ENCODE measurements at places on chromosomes 6 and 20.

DNA sequence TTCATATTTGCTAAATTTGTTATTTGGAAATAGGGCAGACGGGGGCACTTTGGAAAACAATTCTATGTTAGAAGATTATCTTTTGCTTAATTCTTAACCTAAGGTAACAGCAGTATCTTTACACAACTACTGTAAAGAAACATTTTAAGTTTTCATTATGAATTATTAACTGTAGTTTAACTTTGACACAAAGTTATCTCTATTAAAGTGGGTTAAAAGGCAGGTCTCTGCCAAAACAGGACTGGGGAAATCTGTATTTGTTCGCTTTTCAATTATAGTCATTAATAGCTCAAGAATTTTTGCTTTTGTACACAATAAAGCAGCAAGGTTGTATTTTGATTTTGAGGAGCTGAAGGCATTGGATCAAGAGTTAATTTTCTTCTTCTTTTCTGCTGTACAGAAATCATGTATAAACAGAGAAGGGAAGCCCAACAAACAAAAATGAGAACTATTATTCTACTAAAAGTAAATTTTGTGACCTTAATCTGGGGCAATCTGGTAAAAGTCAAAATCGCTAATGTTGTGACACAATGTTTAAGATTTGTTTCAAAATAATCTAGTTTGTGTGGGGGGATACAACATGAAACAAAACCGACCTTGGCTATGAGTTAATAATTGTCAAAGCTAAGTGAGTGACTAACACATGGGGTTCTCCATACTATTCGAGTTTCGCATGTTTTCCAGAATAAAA is 2.9 kb downstream of the STAU1 start:
- DNase-seq, result no peak

DNA sequence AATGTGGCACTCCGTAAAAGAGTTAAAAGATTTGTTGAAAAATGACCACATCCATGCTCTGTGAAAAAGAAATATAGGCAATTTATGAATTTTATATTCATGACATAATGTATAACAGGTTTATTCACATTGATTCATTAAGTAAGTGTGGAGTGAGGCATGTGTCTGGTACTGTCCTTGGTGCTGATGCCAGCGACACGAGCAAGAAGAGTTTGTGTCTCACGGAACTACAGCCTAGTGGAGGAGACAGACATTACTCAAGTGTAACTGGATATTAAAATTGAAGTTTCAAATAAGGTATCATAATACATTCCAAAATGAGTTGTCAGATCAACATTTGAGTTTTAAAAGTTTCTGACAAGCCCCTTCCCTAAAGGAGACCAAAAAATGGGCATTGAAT is 158.2 kb upstream of the PRND start:
- no peak for DNase-seq

DNA sequence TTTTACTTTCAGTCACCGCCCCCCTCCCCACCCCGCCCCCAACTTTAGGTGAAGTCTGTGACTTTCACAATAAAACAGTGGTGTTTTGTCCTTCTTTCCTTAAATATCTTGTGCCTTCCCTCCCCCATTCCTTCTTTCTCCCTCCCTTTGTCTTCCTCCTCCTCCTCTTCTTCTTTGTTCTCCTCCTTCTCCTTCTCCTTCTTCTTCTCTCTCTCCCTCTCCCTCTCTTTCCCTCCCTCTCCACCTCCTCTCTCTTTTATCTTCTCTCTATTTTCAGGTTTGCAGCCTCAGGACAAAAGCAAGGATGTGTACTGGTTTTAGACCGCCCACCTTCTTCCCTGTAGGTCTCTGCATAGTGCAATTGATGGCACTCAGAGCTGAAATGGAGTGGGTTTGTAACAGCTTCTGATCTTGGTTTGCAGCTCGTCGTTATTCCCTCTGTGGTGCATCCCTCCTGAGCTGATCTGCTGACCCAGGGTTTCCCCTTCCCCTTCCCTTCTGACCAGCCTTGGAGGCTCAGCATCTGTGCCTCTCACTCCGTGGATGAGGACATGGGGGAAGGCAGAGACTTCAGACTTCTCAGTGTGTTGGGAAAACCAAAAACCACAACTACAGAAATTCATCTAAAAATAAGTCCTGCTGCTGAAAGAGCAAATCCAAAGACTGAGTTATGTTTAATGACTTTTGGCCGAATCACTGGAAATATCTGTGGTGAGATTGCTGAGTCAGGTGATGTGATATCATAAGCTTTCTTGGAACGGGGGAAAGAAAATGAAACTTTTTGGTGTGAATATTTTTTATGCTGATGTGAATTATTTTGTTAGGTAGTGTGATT is 6.9 kb downstream of the VGLL2 start:
- DNase-seq, result no peak

- no peak for DNase-seq
Observed at GRCh38 chr20:12824328-12825225, 184.2 kb upstream of the SPTLC3 start.

DNA sequence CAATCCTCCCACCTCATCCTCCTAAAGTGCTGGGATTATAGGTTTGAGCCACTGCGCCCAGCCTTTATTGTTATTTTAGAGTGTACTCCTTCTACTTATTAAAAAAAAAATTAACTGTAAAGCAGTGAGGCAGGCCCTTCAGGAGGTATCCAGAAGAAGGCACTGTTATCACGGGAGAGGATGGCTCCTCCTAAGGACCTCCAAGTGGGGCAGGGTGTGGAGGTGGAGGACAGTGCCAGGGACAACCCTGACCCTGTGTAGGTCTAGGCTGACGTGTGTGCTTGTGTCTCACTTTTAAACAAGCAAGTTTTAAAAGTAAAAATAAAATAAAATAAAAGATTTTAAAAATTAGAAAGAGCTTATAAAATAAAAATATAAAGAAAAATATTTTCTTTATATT is 23.7 kb upstream of the TAF4 start:
- DNase-seq, result no peak

DNA sequence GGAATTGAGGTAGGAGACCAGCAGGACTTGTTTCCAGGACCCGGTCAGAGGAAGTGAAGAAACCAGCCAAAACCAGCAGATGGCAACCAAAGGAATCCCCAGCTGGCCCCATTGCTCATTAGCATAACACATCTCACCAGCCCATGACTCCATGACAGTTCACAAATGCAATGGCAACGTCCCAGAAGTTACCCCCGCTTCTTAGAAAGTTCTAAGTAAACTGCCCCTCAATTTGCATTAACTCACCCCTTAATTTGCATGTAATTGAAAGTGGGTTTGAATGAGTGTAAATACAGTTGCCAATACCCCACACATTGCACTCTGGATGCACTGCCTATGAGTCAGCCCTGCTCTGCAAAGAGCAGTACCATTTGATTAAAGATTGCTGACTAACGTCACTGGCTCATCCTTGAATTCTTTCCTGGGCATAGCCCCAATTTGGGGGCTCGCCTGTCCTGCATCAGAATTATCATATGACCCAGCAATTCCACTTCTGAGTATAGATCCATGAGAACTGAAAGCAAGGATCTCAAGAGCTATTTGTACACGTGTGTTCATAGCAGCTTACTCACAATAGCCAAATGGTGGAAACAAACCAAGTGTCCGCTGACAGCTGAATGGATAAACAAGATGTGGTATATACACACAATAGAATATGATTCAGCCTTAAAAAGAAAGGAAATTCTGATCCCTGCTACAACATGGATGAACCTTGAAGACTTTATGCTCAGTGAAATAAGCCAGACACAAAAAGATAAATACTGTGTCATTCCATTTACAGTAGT is 36.4 kb downstream of the MYLK4 start:
- no peak for DNase-seq

DNA sequence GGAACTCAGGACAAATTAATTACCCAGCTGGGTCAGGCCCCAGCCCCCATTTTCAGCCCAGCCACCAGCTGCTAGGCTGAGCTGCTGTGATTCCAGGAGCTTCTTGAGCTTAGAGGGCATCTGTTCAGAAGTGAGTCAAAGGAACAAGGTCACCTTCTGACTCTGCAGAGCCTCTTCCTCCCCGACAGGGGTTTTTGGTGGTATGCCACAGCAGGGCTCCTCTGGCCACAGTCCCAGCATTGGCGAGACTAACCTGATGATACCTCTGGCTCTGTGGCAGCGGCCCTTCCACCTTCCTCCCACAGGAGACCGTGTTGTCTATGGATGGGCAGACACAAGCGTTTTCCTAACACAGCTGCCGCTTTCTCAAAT is 39.7 kb downstream of the ZC3H12D start:
- DNase-seq, result no peak

DNA sequence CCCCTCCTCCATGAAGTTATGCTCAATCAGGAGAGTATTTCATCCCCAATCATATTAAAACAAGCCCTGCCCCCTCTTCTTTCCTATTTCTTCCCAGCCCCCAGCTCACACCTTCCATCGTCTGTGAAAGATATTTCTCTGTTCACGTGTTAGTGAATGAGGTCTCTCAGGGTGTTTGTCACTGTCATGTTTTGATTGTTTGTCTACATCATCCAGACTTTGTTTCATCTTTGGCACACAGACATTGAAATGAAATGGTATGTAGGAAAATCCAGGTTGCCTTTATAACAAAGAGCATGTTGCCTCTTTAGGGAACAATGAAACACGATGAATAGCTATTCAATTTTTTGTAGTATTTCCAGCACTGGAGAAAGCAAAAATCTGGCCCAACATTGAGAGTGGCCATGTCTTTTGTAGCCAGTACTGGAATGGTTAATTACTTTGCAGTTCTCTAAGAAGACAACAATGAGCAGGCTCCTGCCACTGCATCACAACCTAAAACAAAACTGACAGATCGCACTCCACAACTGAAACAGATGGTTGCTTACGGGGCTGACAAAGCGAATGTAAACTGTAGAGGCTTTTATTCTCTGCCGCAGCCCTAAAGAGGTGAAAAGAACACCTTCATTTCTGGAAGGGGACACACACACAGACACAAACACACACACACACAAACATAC is 543.6 kb upstream of the CITED2 start:
- no peak for DNase-seq

- no peak for DNase-seq
Observed at GRCh38 chr6:54992789-54993188, 146.2 kb downstream of the FAM83B start.

- DNase-seq, result no peak
Observed at GRCh38 chr6:136669299-136669699, 119.1 kb upstream of the MAP7 start.

DNA sequence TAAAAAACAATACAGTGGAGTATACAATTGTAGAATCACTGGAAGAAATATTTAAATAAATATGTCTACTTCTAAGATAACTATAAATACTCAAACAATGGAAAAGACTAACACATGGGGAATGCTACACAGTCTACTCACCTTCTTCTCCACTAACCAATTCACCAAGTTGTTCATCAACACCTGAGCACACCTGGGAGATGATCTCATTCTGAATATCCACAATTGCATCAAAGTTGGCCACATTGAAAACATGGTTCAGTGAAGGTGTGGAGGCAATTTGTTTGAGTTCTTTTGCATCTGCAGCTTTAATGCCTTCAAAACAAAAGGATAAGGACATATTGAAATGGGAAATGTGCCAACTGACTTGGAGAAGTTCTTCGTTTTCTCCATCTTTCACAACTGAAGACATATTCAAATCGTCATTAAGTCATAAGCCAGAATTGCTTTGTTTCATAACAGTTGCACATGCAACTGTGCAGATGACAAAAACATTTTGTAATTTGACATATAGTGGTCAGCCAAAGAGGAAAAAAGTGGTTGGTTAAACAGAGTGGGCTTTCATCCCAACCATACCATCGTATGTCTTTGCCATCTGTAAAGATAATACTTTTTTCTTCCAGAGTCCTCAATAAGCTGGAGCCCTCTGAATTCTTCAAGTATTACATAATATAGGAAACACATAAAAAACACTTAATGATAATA is 17.5 kb downstream of the COL12A1 start:
- no peak for DNase-seq

DNA sequence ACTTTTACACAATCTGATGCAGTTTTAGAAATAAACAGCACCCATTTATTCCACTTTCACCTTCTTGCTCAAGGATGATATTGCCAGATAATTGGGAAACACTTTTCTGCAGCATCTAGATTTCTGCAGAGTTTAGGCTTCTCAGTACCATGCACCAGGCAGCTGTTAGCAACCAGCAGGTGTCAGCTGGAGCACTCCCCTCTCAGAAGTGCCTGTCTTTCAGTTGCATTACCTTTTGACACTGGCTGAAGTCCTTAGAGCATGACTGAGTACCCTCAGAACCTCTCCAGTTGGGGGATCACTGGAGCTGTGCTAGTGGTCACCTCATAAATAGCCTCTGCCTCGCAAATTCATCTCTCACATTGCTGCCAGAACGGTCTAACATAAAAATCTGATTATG is 91.2 kb downstream of the DNAH8 start:
- no peak for DNase-seq

DNA sequence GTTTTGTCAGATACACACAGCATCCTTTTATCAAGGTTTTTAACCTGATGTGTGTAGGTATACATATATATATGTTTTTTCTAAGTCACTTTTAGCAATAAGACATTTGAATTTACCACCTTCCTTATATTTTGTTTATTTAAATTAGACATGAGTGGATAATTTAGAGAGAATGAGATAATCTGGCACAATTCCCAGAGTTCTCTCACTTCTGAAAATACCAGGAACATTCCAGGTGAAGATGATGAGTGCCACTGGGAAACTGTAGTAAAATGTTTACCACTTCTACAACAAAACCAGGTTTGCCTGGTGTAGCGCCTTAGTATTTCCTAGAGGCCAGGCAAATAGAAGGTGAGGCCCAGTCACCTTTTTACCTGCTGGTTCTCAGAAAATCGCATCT is 189.5 kb downstream of the TMEM242 start:
- DNase-seq, result no peak

DNA sequence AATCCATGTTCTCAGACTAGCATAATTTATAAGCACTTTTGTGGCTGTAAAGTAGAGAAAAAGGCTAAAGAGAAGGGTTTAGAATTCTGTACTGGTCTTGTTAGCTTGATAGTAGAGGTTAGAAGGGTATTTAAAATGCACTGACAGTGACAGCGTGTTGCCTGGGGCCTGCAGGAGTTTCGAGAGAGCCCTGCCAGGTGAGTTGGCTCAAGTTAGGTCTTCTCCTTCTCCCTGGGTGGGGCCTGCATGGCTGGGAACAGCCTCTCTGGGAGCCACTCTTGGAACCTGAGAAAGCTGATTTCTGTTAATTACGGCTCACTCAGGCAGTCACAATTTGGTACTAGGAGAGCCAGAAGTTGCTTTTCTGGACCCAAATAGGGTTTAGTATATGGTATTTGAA is 103.7 kb downstream of the ARID1B start:
- DNase-seq, result no peak

DNA sequence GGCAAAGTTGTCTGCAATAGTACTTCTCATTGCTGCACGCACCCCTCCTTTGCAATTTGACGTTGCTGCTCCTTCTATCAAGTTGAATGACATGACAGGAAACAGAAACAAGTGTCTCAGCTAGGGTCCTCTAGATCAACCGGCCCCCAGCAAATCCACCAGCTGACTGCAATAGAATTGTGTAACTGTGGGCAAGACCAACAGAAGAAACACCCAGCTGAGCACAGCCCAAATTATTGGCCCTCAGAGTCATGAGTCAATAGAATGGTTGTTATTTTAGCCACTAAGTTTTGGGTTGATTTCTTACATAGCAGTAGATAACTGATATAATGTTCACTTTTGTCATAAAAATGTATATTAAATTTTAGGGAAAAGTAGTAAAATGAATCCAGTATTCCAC is 202.7 kb downstream of the MAFB start:
- DNase-seq, result no peak

- DNase-seq, result no peak
Observed at GRCh38 chr20:19552221-19553180, 205.6 kb upstream of the RIN2 start.

- no peak for DNase-seq
Observed at GRCh38 chr20:32325706-32326503, 32.2 kb upstream of the ASXL1 start.

GRCh38 chr20:32582659-32583580 is 2.2 kb downstream of the NOL4L start:
- no peak for DNase-seq
